ENCODE measurements at places on chromosomes 6 and 20.
A peak's percentile ranks its signal among the peaks of the same experiment; 100 is the strongest.

GRCh38 chr6:159360306-159360705, 191.1 kb downstream of the FNDC1 start:
- DNase-seq: no peak

DNA sequence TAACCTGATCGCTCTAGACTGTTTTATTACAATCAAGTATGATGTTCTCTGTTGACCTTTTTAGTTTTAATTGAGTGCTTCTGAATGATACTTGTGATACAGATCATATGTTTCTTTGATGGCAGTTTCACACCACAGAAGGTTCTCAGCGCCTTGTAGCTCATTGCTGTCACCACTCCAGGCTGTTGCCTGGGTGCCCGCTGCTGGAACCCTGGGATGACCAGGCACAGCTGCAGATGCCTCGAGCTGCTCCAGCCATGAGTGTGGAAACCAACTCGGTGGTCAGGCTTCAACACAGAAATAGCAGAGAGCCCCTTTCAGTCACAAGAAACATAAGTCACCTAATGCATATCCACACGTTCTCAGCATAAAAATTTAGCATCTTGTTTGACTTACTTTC, 112.7 kb downstream of the RPP40 start:
- DNase-seq: no peak

- DNase-seq: no peak
These were observed 87.5 kb downstream of the ANKRD60 start for GRCh38 chr20:58140787-58141425.

GRCh38 chr20:7199861-7200260, 432.4 kb downstream of the BMP2 start:
- DNase-seq: no peak

GRCh38 chr6:126718600-126719327, 378.8 kb downstream of the CENPW start:
- DNase-seq: no peak

DNA sequence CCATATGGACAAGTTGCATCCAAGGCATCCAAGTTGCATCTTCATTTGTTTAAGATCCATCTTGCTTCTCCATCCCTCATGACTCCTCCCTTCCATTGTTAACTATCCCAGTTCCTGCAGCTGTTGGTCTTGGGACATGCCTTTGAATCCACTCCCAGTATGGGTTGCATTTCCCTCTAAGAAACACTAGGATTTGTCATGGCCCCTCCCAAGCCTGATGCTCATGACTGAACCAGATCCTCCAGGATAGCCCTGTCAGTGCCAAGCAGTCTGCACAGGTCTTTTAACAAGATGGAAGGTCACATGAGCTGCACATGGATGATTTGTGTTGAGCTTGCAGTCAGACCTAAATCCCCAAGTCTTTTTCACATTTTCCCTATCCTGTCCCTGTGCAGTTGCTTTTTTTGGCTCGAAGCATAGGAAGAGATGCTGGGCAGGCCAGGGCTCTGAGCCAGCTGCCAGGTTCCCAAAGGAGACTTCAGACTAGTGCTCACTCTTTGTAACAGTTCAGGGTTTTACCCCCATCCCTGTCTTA, 4.2 kb downstream of the PPP2R5D start:
- DNase-seq: peak; percentile 23

Measured in cerebellum (tissue), 4 donors.